ENCODE measurements at places on chromosomes 4 and X.

GRCh38 chr4:169098969-169099690 lies 89.1 kb upstream of the CBR4 start:
- no peak for DNase-seq

- peak; percentile 41 for DNase-seq
These were observed 69.8 kb downstream of the MTNR1A start for GRCh38 chr4:186485561-186486062.

DNA sequence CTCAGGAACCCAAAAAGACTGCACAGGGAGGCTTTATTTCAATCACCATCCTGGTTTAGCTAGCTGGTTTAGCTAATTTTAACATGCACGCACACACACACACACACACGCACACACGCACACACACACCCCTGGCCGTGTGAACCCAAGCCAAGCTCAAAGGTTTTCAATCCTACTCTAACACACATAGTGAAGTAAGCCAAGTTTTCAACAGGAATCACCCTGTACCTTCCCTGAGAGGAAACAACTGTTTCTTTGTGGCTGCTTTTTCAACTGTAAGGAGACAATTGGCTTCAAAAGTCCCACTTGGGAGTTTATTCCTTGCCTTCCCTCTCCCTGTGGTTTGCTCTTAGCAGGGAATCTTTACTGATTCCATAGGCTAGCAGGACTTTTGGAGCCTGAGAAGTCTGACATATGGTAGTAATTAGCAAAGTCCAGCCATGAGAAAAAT lies 98.9 kb upstream of the BMP3 start:
- DNase-seq: peak; percentile 63

DNA sequence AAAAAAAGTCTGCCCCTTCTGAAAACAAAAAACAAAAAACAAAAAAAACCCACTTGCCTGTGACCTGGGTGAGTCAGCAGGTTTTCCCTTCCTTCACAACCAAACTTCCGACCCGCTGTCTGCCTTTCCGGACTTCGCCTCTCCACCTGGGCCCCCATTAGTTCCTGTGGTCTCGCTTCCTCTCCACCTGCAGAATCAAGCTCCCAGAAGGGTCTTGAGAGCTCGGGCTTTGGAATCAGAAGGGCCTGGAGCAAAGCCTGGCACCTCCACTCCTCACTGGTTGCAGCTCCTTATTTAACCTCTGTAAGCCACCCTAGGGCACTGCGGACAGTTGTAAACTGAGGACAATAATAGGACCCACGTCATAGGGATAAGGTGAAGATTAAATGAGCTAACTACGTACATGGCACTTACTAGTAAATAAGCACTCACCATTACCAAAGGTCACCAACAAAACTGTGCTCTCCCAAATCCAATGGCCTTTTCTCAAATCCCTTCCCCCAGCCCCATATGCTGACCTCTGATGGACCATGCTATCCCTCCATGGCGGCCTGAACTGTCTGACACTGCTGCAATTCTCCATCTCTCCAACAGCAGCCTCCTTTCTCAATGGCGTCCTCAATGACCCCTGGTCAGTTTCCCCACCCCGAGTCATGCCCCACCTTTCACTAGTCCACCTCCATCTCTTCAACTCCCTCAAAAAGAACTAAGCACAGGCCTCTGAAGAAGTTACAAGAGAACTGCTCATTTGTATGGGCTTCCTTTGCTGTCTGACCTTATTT lies 64.2 kb downstream of the IRF2 start:
- DNase-seq: no peak
